ENCODE measurements at places on chromosomes 7 and 10. TPM values are rescaled to one million over a fixed set of nuclear protein-coding genes. Genes with fewer than 3 reads are reported as not detected.

Gene SLC18A2
- total RNA-seq: not detected

Gene STEAP4
- not detected for total RNA-seq

DNA sequence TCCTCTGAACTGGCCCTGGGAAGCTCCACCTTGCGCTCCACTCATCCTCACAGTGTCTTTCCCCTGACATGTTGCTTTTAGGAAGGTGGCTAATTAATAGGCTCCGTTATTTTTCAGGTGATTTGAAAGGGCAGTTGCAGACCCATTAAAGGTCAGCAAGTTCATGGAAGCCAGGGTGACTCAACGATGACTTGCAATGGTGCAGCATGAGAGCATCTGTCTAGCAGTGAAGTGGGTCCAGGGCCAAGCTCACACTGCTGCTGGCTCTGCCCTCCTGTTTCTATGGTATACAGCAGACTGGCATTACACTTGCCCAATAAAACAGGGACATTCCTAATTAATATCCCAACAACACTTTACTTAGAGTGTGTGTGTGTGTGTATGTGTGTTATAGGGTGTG, 68.8 kb upstream of the WDR11 start:
- no peak for DNase-seq

Gene TAS2R3
- total RNA-seq: 0.89 TPM

GRCh38 chr10:11488126-11488525, 123.3 kb downstream of the USP6NL start:
- no peak for DNase-seq

Gene CPN1
- total RNA-seq: not detected

GRCh38 chr7:6227294-6227846, 45.1 kb downstream of the CYTH3 start:
- DNase-seq: no peak

Data from dermis microvascular lymphatic vessel endothelial cell (primary cell).